ENCODE measurements at places on chromosomes 13 and 19.

DNA sequence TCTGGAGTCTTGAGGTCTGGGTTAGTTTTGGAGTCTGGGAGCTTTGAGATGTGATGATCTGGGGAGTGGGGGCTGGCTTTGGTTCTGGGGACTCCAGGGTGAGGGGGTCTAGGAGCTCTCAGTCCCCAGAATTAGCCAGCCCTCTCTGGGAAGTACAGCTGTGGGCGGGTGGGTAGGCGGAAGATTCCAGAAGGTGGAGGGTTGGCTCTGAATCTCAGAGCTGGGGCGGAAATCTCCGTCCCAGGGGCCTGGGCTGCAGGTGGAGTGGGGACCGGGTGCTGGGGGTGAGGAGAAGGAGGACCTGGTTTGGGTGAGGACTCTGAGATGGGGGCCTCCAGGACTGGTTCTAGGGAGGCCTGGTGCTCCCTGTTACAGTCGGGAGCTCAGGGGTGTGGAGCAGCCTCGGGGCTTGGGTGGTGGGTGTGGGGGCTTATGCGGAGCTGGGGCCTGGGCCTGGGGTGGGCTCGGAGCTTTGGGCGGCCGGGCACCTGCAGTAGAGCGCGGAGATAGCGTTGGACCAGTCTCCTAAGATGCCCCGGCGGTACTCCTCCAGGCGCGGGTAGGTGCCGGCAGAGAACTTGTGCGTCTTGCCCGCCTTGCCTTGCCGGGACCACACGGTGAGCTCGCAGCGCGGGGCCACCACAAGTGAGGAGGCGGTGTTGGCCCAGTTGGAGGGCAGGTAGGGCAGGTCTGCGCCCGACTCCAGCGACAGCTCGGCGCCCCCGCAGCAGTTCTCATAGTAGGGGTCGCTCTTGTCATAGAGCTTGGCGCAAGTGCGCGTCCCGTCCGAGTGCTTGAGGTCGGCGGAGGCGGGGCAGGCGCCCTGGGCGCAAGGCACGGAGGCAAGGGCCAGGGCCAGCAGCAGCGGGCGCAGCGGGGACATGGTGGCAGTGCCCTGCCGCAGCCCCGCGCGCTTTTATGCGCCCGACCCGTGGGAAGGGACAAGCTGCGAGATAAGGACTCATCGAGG, at the start of gene SYCN:
SYCN (minus strand) TSS at position 892 of the 970 bp plus-strand sequence; CDS start at position 883, 9 bp downstream.
- DNase-seq: no peak

- DNase-seq: peak; percentile 77
Measured at GRCh38 chr19:10503002-10503789, at the start of gene KEAP1. Gene KEAP1, minus strand, starts transcription at chr19:10503356. Its CDS starts 3,323 bp downstream, at chr19:10500033.

- no peak for DNase-seq
Measured at GRCh38 chr13:56864451-56864850, 276.3 kb upstream of the PRR20A start.

- no peak for DNase-seq
Measured at GRCh38 chr19:2701361-2702169, 929 bp downstream of the GNG7 start.
